ENCODE measurements at places on chromosomes 3 and 15. TPM values are rescaled to one million over a fixed set of nuclear protein-coding genes. Genes with fewer than 3 reads are reported as not detected.
A peak's percentile ranks its signal among the peaks of the same experiment; 100 is the strongest.

Gene ZNF501
- 4.8 TPM for total RNA-seq

Gene ARNT2
- total RNA-seq, result not detected

Gene LRRC2
- not detected for total RNA-seq

DNA sequence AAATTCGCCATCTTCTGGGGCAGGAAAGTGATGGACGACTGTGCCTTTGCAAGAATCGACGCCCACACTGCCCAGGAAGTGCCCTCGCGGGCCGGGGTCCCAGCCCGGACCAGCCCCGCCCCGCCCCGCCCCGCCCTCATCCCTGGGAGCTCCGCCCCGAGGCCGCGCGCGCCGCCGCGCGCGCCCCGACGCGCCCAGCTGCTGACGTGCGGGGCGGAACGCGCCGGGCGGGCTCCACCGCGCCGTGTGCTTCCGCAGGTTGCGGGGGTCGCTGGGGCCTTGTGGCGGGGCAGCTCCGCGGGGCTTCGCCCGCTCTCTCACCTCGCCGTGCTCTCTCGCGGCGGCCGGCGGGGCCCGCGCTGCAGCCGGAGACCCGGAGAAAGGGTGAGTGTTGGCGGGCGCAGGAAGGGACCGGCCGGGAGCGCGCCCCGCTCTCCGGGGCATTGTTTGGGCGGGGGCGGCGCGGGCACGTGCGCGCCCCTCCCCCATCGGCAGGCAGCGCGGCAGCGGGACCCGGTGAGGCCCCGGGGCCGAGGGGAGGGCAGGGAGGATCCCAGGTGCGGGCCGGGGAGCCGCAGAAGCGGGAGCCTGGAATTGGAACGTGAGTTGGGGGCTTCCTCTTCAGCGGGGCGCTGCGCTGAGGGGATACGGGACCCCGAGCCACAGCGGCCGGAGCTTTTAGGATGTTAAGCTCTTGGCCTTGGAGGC lies at the start of gene YEATS2:
TSS of gene YEATS2 (plus strand) at position 188 of the 708 bp plus-strand sequence. CDS start 17,366 bp downstream, outside the sequence.
- H3K4me1 ChIP-seq, result peaks cover 14% of the 10 kb centered on the region
- no peaks in the 10 kb centered on the region for H3K27me3 ChIP-seq
- H3K4me3 ChIP-seq, result peak within 1 kb of the TSS; percentile 92
- peak within 1 kb of the TSS; percentile 92 for H3K27ac ChIP-seq
- no peaks in the 10 kb centered on the region for H3K36me3 ChIP-seq
- peak; percentile 69 for DNase-seq

DNA sequence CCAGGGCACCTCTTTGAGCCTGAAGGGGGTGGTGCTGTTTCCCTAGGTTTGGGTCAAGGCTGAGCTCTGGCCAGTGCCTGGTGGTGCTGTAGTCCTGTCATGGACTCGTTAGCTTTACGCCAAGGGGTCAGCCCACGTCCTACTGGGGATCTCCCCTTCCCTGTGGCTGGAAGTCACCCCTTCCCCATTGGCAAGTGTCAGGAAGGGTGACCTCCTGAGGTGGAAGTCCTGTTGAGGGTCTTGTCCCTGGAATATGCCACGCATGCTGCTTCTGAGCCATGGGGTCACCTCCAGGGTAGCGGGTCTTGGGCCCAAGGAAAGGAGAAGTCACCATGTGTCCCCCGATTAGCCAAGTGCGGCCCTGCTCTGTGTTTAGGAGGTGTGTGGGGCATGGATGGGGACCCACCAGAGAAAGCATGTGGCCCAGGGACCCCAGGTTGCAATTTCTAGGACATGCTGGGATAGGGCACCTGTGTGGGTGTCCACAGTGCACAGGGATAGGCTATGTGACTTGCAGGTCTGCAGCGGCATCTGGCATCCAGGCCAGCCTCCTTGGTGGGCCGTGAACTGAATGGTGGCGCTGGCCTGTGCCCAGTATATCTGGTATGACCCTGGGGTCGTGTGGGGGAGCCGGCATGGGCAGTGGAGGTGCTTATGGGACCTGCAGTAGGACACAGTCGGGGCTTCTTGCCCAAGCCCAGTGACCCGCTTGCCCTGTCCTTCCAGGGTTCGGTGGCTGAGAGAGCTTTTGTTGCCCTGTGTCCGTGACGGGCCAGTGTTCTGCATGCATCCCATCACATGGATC lies 226.7 kb downstream of the SNRPN start:
- no peaks in the 10 kb centered on the region for H3K4me1 ChIP-seq
- peak; percentile 3 for DNase-seq
- H3K27me3 ChIP-seq, result no peaks in the 10 kb centered on the region
- H3K27ac ChIP-seq, result no peak overlapping the region

Measured in transverse colon (tissue), 4 donors.